ENCODE measurements at places on chromosomes 1 and 21. TPM values are rescaled to one million over a fixed set of nuclear protein-coding genes. Genes with fewer than 3 reads are reported as not detected.

DNA sequence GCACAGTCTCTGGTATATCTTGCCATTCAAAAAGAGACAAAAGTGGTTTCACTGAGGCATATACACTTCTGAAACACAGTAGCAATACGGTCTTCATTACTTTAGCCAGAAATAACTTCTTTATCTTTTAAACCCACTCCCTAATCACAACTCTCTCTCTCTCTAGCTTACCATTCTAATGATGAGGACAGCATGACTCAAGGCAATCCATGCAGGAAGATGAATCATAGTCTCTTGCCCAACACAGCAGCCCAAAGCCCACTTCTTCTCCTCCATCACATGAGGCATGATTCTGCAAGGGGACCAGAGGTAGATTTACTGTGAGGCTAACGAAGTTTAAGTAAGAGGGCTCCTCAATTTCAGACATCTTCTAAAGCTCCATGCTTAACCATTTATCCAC is 285.0 kb upstream of the NR5A2 start:
- DNase-seq = no peak

Gene TINAGL1
- total RNA-seq = not detected

Gene GPR25
- total RNA-seq = not detected

Gene CYP4A11
- total RNA-seq = not detected

DNA sequence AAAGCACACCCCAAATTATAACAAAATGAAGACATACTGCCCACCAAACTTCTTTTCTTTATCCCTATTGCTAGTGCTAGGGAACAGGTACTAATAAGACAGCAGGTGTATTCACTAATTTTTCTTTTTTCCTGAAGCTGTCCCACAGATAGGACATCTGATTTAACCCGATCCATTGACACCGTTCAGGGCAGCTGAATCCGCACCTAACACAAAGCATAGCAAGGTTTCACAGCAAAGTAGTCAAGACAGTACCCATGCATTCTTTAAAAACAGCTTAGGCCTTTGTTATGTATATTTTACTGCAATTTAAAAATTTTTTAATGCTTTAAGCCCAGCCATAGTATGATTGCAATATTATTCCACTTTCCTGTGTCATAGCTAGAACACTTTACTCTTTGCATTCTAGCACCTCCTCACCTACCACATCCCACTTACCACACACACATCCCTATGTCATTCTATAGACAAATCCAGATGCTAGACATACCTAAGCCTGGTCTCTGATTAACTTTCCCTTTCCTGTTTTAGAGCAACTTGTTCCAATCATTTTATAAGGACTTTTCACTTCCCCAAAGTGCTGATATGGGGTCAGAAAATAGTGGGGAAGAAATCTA is 40.4 kb downstream of the GATAD2B start:
- DNase-seq = no peak

DNA sequence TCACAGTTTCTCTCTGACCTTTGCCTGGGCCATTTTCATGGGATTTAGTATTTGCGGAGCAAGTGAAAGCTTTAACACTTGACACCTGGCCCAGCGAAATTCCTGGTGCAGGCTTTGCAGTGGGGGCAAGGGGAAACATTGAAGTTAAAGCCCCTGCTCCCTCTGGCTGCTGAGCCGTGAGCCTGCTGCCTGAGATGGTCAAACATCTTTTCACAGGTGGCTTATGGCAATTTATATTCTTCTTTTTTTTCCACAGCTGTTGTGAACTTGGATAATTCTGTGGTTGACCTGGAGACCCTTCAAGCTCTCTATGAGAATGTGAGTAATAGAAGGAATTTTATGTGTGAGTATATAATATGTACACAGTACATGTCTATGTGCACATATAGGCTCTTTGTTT is 202.9 kb downstream of the FMN2 start:
- no peak for DNase-seq

Gene AGT
- not detected for total RNA-seq

Data from activated naive CD4-positive, alpha-beta T cell treated with anti-CD3 and anti-CD28 coated beads for 36 hours (primary cell).